Effector CD8-positive, alpha-beta T cell (primary cell): ENCODE measurements at places on chromosomes 11 and 22.

GRCh38 chr11:70301191-70301590 is 30.7 kb downstream of the PPFIA1 start:
- DNase-seq = no peak

GRCh38 chr11:76030968-76031590 is 175.2 kb downstream of the WNT11 start:
- no peak for DNase-seq

- DNase-seq = no peak
Measured at GRCh38 chr11:119615003-119615881, 113.8 kb downstream of the NECTIN1 start.

DNA sequence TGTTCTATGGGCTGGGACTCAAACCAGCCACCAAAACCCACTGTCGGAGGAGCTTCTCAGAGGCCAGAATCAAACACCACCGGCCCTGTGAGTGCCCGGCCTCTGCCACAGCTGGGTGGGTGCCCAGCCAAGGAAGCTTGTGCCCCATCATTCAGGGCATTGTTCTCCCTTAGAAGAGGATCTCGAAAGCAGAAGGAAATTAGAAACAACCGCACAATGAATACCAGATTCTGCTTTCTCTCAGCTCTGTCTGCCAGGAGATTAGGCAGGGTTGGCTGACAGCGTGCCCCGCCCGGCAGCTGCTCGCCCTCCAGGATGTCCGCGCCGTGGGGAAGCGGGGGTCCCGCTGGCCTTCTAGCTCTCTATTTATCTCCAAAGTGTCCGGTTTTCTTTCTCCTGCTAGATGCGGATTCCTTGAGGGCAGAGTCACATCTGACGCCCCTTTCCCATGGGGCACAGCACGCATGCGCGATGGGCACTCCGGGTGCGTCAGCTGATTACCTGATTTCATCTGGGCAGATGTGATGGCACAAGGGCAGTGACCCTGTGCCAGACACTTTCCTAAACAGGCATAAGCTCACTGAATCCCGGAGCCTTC is 25.5 kb downstream of the SCGB1A1 start:
- peak; percentile 18 for DNase-seq

DNA sequence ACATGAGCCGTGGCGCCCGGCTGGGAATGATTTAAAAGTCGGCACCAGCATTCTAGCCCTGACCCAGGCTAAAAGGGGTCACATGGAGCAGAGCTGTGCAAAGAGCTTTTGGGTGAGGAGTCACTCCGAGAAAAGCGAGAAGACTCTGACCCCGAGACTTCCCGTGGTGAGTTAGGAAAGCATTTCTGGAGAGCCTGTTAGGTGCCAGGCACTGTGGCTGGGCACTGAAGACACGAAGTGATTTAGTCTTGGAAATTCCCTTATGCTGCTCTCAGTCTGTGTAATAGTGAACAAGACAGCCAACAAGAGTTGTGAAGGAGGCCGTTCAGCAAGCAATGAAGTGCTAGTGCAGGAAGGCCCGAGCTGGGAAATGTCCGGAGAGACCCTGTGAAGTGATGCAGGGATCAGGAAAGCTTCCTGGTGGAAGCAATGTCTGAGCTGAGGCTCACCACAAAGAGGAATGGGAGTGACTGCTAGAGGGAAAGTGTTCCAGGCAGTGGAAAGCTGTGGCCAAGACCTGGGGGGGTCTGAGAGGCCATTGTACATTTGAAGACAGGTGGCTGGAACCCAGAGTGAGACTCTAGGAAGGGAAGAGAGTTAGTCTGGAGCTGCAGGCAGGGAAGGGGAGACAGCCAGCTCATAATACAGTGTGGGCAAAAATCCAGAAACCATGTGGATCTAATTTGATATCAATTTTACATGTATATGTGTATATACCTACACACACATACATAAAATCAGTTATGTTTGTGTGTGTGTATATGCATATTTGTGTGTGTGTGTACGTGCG is 31.6 kb downstream of the MARK2 start:
- no peak for DNase-seq

GRCh38 chr11:128456566-128457268 is 130.6 kb downstream of the ETS1 start:
- no peak for DNase-seq

GRCh38 chr11:127376301-127376700 is 375.7 kb upstream of the KIRREL3 start:
- DNase-seq = no peak
